ENCODE measurements at places on chromosomes 6 and 20.

DNA sequence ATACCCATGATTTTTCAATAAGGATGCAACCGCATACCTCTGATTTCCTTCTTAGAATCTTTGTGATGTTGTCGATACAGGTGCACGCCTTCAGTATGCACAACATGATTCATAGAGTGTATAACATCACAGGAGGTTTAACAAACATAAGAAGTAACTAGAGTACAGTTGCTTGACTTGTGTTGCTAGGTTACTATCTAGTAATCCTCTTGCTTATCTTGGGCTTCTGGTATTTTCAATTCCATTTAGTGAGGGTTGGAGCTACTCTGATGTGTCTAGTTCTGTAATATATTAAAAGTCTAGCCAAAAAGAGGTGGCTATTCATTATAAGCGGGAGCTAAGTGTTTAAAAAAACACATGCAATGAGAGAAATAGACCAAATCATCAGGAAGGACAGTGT, 85.5 kb upstream of the TENT5A start:
- no peak for DNase-seq

GRCh38 chr6:150636808-150637207, 37.1 kb downstream of the PLEKHG1 start:
- DNase-seq: no peak

DNA sequence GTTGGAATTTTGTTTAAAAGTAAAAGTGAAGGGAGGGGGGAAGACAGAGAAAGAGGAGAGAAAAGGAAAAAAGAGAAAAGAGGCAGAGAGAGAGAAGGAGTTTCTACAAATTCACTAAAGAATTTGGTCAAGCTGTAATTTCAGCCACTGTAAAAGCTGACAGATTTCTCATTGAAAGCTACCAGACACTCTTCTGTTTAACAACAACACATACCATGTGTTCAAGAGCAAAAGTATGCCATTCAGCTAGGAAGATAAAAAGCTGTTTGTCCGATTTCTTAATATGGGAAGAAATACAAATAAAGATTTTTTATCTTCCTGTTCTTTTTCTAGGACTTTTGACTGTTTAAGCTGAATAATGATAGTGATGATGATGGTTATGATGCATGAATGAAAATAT, 204.8 kb upstream of the RSPO3 start:
- DNase-seq: no peak

- peak; percentile 40 for DNase-seq
These were observed 45.8 kb downstream of the QKI start for GRCh38 chr6:163460307-163460782.

DNA sequence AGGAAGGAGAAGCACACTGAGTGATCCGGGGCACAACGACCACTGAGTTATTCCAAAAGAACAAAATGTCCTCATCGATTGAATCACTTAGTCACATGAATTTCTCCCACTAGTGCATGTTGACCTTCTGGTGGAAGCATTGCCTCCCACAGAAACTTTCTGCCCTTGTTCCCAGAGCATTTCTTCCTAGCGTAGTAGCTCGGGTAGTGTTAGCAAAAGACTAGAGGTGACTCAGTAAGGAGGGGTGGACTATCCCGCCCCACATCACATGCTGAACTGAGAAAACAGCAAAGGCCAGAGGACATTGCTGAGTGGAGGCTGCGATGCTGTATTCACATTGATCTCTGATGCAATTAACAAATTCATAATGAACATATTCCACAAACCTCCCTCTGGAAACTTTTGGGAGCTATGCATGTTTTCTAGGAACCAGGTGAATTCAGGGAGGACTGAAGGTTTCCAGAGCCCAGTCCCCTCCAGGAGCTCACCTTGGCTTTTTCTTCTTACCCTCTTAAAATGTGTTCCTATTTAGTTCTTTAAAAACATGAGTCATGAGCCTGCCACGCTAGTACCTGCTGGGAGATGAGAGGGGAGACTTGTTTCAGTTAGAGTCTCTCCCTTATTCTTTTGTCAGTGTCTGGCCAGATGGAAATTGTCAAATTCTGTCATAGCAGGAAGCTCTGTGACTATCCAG, 507.9 kb downstream of the CDH26 start:
- no peak for DNase-seq

DNA sequence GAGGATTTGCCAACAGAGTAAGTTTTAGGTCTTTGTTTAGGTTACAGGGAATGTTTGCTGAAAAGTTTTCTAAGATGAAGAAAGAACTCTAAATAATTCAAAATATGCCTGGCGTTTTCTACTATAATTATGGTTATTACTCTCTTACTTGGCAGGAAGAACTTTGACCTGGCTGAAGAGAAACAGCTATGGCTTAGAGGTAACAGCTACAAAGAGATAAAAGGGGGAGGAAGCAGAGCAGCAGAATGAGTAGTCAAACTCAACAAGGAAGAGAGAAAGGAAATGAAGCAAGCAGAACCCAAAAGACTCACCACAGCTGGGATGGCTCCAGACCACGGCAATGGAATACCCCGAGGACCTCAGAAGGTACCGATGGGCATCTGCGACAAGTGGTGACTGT, 95.6 kb downstream of the KIF16B start:
- no peak for DNase-seq

DNA sequence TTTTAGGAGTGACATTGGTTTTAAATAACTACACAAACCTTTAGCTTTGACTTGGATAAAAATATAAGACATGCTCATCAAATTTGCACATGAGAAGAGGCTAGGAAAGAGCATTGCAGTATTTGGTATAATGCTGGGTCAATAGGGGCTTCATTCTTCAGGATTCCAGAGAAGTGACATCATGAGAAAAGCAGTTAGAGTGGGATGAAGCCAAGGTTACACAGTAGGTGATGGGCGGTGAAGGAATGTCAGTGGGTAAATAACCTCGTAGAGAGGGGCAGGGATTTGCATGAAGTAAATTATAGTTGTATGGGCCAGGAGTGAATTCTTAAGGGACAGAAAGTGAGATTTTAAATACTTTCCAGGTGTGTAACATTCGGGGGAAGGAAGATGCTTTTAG, 216.2 kb downstream of the RFPL4B start:
- DNase-seq: no peak

- DNase-seq: no peak
These were observed 353.7 kb downstream of the FRK start for GRCh38 chr6:115706981-115707380.

DNA sequence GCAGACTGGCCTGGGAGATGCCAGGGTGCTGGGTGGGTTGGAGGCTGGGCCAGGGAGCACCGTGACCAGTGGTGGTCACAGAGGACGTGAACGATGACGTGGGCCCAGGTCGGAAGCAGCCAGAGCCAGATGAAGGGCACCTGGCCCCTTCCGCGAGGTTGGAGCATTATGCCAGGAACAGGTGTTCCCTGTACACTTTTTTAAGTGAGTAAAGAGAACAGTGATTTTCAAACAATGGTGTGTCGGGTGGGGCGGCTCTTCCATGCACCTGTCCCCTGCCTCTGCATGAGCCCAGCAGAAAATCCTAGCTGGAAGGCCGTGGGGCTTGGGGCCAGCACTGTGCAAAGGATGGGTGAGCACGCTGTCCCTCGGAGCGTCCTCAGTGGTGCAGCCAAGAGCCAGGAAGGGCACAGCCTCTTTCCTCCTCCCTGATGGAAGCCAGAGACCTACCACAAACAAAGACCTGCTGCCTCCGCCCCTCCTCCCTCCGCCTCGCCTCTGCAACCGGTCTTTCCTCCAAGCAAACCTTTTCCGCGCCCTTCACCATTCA, 350.5 kb downstream of the ZFAND3 start:
- DNase-seq: no peak

DNA sequence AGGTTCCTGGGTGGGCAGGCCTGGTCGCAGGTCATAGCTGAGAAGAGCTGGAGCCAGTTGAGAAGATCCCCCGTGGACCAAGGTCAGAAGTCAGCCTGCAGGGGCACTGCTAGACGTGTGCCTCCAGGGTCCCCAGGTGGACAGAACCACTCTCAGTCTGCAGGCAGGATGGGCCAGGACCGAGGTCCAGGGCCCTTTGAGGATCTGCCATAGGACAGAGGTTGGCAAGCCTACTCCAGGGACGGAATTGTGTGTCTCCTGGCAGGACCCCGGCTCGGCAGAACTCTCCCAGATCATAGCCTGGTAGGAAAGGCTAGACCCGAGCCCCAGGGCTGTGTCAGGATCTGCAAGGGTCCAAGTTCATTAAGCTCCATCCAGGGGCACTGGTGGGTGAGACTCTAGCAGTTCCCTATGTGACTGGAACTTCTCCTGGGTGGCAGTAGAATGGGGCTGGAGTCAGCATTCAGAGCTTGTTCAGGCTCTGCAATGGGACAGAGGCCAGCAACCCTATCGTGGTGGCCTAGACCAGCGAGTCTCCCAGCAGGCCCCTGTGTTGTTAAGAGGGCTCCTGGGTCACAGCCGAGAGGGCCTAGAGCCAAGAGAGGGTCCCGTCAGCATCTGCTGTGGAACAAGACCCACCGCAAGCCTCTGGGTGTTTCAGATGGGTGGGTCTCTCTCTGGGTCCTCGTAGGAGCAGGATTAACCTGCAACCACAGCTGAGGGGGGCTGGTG, 18.2 kb downstream of the TTLL2 start:
- DNase-seq: no peak

GRCh38 chr6:27582928-27583725, 110.2 kb upstream of the ZNF184 start:
- peak; percentile 61 for DNase-seq

DNA sequence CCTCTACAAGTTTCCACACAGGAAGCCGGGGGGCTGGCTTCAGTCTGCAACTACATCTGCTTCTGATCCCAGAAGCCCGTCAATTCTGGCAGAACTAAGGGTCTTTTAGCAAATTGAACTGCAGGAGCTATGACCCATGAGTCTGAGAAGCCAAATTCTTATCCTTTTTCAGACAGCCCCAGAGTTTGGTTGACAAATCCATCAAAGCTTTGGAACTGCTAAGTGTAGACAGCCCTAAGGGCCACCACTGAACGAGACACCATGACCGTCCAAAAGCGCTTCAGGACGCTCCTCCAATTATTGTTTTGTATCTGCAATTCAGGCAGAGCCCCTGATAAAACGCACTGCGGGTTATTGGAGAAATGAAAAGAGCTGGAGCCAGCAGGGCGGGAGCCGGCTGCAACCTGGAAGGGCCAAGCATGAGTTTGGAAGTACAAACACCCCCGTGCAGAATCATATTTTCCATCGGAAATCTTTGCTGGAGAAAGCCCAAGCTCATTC, 67.1 kb downstream of the GNAS-AS1 start:
- DNase-seq: no peak

- DNase-seq: no peak
These were observed 23.2 kb upstream of the SLC22A23 start for GRCh38 chr6:3480009-3480408.

- DNase-seq: no peak
These were observed 549.4 kb upstream of the HS3ST5 start for GRCh38 chr6:114892211-114892610.

GRCh38 chr6:148343047-148343782, 577 bp downstream of the SASH1 start:
- DNase-seq: no peak

DNA sequence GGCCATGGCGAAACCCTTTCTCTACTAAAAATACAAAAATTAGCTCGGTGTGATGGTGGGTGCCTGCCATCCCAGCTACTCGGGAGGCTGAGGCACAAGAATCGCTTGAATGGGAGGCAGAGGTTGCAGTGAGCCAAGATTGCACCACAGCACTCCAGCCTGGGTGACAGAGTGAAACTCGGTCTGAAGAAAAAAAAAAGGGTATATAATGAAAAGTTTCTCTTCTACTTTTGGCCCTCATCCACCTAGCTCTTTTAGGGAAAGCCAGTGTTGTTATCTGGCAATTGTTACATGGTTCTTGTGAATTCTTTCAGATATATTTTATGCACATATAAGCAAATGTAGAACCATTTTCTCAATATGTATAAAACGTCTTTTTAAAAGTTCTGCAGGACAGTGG, 19.0 kb downstream of the KIF3B start:
- DNase-seq: no peak

GRCh38 chr6:117481926-117482239, 591 bp upstream of the DCBLD1 start:
- no peak for DNase-seq

DNA sequence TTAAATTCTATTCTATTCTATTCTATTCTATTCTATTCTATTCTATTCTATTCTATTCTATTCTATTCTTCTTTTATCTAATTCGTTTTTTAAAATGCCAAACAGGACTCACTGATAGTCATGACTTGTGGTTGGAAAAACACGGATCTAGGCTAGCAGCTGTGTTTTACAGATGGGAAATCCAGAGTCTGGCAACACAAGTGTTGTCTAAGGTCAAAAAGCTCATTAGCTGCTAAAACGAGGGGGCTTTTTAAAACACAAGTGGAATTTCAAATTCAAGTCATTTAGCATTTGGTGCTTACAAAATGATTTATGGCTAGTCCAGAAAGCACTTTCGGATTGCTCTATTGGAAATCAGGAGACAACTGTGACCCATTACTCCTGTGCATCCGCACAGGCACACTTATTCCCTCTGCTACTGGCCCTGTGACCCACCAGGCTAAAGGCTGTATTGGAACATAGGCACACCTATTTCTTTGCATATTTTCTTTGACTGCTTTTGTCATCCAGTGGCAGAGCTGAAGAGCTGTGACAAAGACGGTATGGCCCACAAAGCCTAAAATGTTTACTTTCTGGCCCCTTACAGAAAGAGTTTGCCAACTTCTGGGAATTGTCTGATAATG, 17.8 kb upstream of the MLIP start:
- no peak for DNase-seq

DNA sequence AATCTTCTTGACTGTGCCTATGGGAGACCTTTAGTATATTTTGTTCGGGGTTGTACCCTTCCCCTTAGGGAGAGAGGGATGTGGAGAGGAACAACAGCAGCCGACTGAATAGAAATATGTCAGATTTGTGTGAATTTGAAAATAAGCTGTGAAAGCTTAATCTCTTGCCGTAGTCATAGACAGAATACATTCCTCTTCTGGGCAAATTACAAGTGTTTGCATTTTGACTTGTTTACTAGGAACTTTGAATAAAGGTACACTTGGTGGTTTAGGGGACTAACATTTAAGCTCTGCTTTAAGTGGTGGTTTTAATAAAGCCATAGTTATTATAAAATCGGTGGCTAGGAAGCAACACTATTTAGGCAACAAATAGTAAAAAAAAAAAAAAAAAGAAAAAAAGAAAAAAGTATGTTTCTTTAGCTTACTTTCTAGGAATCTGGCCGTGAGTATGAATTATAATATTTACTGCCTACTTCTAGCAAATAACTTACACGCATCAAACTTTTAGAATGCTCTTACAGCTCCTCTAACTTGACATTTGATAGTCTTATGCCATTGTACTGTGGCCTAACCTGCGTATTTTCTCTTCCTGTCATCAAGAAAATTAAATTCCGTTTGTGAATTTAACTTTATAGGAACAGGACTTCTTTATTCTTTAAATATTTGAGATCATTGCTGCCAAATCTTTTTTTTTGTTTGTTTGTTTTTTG, 65.1 kb downstream of the ZBTB2 start:
- DNase-seq: no peak

Data from activated CD8-positive, alpha-beta T cell treated with anti-CD3 and anti-CD28 coated beads, Interleukin-2, amount 10 ng/mL, durations not matched to agents 7 days and 5 days (primary cell).